ENCODE measurements at places on chromosomes 2 and 18.

DNA sequence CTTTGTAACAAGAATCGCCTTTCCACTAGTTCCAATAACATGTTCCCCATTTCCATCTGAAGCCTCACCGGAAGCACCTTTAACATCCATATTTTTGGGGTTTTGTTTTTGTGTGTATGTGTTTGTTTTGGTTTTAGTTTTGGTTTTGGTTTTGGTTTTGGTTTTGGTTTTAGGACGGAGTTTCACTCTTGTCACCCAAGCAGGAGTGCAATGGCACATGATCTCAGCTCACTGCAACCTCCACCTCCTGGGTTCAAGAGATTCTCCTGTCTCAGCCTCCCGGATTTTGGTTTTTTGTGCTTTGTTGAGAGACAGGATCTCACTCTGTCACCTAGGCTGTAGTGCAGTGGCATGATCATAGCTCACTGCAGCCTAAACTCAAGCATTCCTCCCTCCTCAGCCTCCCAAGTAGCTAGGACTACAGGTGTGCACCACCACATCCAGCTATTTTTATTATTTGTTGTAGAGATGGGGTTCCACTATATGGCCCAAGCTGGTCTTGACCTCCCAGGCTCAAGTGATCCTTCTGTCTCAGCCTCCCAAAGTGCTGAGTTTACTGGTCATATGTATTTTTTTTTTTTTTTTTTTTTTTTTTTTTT, 36.3 kb downstream of the TGOLN2 start:
- no peak for DNase-seq

GRCh38 chr18:37612524-37613252, 47.1 kb upstream of the CELF4 start:
- DNase-seq = no peak

GRCh38 chr2:202808754-202809153, 62.8 kb downstream of the ICA1L start:
- DNase-seq = no peak

GRCh38 chr2:213545964-213546475, 261.8 kb downstream of the SPAG16 start:
- DNase-seq = no peak

DNA sequence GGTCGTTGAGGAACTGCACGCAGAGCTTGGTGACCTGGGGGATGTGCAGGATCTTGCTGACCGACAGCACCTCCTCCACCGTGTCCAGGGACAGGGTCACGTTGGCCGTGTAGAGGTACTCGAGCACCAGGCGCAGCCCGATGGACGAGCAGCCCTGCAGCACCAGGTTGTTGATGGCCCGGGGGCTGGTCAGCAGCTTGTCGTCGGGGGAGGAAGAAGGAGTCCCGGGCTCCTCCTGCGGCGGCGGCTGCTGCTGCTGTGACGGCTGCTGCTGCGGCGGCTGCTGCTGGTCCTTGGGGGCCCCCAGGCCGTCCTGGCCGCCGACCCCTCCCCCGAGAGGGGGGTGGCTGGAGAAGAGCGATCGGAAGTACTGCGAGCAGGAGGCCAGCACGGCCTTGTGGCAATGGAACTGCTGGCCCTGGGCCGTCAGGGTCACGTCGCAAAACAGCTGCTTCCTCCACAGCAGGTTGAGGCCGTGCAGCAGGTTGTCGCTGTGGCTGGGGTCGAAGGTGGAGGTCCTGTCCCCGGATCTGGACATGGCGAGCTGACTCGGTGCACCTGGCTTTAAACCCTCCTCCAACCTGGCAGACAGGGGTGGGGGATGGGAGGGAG, 2.7 kb downstream of the KLHL14 start:
- DNase-seq = no peak

GRCh38 chr18:22830511-22830910, 102.6 kb upstream of the RBBP8 start:
- DNase-seq = no peak

DNA sequence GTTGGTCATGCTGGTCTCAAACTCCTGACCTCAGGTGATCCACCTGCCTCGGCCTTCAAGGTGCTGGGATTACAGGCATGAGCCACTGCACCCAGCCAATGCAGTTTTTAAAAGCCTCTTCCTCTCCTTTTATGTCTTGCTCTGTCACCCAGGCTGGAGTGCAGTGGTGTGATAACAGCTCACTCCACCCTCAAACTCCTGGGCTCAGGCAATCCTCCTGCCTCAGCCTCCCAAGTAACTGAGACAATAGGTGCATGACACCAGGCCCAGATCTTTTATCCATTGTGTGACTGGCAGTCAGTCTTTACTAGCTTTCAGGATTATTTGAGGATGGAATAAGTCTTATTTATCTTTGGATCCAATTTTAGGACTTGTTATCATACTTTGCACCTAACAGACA, 13.2 kb downstream of the KCTD18 start:
- DNase-seq = no peak
